Activated CD4-positive, alpha-beta T cell treated with anti-CD3 and anti-CD28 coated beads, Interleukin-2, Interleukin-4, amounts not matched to agents 100 ng/mL and 50 ng/mL, durations not matched to agents 16 hours and 8 hours (primary cell): ENCODE measurements at places on chromosomes 6 and 20.

DNA sequence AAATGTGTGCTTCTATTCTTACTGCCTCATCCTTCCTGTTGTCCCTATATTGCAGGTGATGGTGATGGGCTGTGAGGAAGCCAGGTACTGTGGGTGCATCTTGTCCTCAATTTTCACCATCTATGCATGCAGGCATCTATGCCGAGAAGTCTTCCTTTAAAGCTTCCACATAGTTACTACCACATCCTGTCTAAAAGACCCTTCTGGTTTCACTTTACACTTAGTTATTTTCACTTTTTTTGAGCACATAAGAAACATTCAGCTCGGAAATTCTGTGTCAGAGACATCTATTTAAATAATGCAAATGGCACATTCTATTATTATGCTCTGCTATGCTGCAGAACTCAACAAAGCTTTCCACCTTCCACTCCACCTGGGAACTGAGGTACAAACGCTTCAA, 28.2 kb upstream of the FABP7 start:
- DNase-seq: no peak

DNA sequence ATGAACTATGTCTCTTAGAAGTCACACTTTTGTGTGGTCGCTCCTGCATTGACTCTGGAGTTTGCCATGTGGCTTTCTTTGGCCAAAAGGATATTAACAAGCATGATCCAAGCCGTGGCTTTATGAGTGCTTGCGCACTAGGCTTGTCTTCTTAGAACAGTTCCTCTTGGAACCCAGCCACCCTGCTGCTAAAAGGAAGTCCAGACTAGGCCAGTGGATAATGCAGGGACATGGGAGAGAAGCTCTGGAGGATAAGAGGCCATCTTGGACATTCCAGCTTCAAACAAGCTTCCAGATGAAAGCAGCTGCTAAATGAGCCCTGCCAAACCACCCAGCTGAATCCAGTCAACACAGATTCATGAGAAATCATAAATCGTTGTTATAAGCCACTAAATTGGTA, 346.4 kb downstream of the CDC5L start:
- DNase-seq: no peak

DNA sequence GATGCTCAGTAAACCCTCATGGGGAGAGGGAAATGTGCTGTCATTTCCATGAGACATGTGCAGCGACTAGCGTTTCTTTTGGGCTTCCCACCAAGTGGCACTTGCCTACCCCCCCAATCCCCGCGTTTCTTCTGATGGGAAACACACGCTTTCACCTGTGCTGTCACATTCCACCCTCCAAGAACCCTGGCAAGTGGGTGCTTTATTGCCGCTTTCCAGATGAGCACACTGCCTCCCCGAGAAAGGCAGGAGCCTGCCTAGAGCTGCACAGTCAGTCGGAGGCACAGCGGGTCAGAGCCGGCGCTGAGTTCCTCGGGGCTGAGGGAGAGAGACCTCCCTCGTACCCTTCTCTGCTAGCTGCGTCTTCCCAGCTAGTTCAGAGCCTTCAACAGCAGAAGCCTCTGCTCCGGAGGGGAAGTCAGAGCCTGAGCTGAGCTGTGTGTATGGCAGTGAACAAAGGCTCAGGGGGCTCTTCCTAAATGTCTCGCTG, 12.3 kb upstream of the CCDC167 start:
- DNase-seq: no peak

- no peak for DNase-seq
Measured at GRCh38 chr6:8628063-8628462, 192.7 kb upstream of the SLC35B3 start.

- no peak for DNase-seq
Measured at GRCh38 chr6:56932910-56933477, 21.9 kb upstream of the BEND6 start.

GRCh38 chr6:3801960-3802359, 47.2 kb upstream of the FAM50B start:
- DNase-seq: peak; percentile 77

DNA sequence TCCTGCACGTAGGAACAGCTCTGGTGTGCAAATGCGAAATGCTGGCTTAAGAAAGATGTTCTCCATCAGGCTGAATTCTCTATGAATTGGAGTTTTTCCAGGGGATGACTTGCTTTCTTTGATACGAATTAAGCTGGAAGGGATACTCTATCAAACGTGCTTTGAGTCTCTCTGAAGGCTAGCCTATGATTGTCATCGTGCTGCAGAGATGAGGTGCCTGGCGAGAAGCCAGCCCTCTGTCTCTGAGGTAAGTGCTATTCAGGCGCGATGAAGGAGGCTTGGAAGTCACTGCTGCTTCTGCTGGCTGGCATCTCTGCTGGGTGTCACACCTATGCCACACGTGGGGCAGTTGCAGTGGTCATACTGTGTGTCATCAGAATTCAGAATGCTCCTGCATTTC, 223.7 kb downstream of the TAF4 start:
- no peak for DNase-seq

- peak; percentile 10 for DNase-seq
Measured at GRCh38 chr6:90502866-90503407, 83.9 kb downstream of the MAP3K7 start.

DNA sequence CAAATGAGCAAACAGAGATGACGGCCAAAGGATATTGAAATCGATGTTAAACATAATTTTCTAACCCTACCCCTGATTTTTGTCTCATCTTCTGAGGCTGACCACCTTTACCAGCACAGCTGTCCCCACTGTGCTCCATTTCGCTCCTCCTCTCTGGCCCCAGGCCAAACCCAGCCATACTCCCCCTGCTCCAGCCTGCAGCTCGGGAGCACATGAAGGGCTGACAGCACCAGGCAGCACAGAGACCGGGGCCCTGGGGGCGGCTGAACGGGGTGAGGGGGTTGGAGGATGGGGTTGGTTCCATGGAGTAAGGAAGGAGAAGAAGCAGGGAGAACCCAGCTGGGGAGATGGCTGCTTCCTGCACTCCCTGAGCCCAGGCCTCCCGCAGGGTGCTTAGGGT, 3.2 kb upstream of the NCR2 start:
- DNase-seq: no peak
